ENCODE measurements at places on chromosomes 13 and 19.

- no peak for DNase-seq
Observed at GRCh38 chr13:82248762-82249161, 1633.5 kb downstream of the SLITRK1 start.

DNA sequence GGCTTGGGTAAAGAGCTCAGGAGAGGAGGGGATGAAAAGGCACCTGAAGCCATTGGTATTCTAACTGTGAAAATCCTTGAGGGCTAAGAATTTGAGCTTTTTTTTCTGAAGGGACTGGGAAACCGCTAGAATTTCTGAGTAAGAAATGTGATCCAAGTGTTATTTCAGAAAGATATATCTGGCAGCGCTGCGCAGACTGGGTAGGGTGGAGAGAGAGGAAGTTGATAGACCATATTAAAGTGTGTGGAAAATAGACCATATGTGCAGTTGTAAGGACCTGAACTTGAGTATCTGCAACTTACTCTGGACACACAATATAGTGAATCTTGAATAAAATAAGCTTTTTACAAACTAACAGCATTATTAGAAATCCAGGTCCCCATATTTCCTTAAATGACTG, 427.4 kb downstream of the NDFIP2 start:
- DNase-seq = no peak

- no peak for DNase-seq
Observed at GRCh38 chr13:50512474-50513299, 330.8 kb downstream of the DLEU7 start.

GRCh38 chr19:869245-870177, 10.0 kb downstream of the CFD start:
- DNase-seq = no peak

DNA sequence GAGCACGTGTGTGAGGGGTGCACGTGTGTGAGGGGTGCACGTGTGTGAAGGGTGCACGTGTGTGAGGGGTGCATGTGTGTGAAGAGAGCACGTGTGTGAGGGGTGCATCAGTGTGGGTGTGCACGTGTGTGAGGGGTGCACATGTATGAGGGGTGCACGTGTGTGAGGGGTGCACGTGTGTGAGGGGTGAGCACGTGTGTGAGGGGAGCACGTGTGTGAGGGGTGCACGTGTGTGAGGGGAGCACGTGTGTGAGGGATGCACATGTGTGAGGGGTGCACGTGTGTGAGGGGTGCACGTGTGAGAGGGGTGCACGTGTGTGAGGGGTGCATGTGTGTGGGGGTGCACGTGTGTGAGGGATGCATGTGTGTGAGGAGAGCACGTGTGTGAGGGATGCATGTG, 15.7 kb downstream of the RASA3 start:
- DNase-seq = no peak

DNA sequence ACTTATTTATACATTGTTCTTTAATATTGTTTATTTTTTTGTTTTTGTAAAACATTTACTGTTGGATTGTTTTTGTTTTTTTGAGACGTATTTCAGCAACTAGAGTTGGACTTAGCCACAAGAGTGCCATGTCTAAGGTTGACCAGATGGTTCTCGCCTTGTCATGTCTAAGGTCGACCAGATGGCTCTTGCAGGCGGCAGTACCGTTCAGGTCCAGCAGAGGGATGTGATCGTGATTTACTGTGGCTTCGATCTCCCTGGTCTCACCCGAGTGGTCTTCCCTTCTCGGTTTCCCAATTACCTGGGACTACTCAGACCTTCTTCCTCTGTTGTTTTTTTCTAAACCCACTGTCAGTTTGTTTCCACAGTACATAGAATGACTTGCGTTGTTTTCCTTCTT, 1438.6 kb downstream of the UQCRFS1 start:
- DNase-seq = no peak

All from stimulated activated CD4-positive, alpha-beta T cell treated with anti-CD3 and anti-CD28 coated beads, TNF-alpha, amount 100 ng/mL, for 4 hours (primary cell).